ENCODE measurements at places on chromosomes 16 and 17.

- no peak for DNase-seq
These were observed 5.2 kb downstream of the ADPRM start for GRCh38 chr17:10702574-10702973.

GRCh38 chr16:9033125-9033830 lies 58.2 kb upstream of the HAPSTR1 start:
- no peak for DNase-seq

GRCh38 chr17:41340494-41340893 lies 10.1 kb downstream of the KRT33A start:
- no peak for DNase-seq

GRCh38 chr17:973053-973452 lies 6.5 kb downstream of the NXN start:
- DNase-seq = no peak

DNA sequence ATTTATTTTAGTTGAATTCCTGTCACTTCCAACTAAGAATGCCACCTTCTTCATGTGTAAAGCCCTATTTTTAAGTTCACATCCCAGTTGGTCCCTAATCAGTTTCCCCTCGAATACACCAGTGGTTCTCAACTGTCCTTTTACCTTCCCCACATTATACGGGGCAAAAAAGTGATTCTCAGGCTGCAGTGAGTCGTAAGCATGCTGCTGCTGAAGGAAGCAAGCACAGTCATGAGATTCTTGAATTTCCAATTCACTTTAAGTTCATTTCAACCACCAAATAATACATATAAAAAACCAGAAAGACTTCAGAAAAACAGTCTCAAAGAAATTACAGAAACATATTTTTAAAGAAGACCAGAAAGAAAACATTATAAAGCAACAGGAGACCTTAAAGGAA lies 47.9 kb downstream of the UBE2G1 start:
- no peak for DNase-seq

DNA sequence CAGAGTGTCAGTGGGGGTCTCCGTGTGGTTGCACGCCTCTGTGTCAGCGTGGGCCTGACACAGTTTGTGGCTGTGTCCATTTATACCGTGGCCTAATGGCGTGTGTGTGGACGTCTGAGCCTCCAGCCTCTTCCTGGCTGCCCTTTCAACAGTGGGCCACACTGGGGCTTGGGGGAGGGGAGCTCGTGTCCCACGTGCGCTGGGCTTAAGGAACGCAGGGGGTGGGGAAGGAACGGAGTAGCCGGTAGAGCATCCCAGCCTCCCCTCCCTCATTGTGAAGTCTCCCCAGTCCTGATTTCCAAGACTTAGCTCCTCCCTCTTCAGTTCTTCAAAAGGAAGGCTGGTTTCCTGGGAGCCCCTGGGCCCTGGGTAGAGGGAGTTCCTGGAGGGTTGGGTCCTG lies 9.5 kb upstream of the HES7 start:
- no peak for DNase-seq

GRCh38 chr16:81600275-81600674 lies 155.7 kb downstream of the CMIP start:
- no peak for DNase-seq

DNA sequence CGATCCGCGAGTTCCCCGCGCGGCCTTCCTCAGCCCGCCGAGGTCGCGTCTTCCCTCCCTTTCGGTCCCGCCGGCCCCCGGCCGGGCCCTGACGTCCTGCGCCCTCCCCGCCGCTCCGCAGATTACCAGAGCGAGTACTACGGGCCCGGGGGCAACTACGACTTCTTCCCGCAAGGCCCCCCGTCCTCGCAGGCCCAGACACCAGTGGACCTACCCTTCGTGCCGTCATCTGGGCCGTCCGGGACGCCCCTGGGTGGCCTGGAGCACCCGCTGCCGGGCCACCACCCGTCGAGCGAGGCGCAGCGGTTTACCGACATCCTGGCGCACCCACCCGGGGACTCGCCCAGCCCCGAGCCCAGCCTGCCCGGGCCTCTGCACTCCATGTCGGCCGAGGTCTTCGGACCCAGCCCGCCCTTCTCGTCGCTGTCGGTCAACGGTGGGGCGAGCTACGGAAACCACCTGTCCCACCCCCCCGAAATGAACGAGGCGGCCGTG lies 5.4 kb downstream of the LHX1 start:
- DNase-seq = no peak

- no peak for DNase-seq
These were observed 8.6 kb downstream of the BRD7 start for GRCh38 chr16:50360033-50360778.

DNA sequence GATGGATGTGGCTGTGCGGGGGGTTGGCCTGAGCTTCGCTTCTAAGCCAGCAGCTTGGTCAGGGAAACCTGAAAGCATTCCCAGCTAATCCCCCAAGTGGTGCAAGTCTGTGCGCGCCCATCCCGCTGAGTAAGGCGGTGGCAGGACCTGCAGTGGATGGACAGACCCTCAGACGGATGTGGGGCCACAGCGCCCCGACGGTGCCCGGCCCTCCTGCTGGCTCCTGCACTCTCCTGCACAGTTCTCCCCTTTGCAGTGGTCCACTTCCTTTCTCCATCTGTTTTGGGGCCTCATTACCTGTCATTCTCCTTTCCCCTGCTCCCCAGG lies 2.3 kb downstream of the ATP2A1 start:
- DNase-seq = no peak

- no peak for DNase-seq
These were observed 40.5 kb upstream of the HS3ST3A1 start for GRCh38 chr17:13642188-13642587.

GRCh38 chr17:73584049-73584448 lies 60.2 kb downstream of the SDK2 start:
- no peak for DNase-seq

DNA sequence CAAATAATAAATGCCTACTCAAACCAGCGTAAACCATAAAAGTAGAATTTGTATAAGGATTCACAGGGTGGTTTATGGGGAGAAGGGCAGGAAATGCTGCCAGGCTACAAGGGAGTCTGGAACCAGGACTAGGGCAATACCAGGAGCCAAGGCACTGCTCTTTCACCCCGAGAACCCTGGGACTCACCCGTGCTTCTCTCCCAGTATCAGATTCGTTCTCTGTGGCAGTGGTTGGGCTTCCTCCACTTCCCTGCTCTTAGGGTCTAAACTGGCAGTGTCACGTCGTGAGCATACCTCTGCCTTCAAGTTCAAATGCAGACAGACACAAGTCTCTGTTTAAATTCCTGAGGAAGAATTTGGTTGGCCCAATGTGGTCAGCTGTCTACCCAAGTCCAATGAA lies 49.3 kb downstream of the PRKCA start:
- no peak for DNase-seq

GRCh38 chr16:23950291-23950894 lies 114.6 kb downstream of the PRKCB start:
- no peak for DNase-seq

DNA sequence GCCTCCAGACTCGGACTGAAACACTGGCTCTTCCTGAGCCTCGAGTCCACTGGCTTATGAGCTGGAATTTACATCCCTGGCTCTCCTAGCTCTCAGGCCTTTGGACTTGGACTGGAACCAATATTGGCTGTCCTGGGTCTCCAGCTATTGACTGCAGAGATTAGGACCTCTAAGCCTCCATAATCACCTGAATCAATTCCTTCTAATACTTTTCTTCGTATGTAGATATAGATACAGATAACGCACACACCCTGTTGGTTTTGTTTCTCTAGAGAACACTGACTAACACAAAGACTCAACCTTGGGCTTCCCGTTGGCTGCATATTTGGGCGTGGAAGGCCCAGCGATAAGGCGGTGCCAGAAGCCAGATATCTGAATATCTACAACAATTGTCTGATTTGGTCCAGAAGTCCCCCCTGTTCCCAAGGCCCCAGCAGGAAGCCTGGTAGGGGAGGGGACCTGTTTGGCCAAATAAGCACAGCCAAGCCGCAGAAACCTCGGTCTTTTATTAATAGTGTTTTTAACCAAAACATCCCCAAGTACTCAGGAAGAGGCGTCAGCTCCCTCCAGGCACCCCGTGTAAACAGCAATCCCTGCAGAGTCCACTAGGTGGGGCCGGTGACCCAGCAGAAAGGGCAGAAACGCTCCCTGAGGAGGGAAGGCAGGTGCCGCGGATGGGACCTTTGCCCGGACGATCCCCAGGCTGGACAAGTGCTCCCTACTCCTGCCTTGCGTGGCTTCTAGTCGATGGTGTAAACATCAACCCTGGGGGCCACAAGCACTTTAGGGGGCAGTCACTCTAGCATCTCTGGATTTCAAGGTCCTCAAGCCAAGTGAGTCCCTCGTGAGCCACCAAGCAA lies 57.0 kb downstream of the ABR start:
- DNase-seq = no peak

GRCh38 chr17:51419476-51419875 lies 159.1 kb downstream of the UTP18 start:
- DNase-seq = no peak

- no peak for DNase-seq
These were observed 129.8 kb downstream of the OR1D5 start for GRCh38 chr17:2933606-2934005.

GRCh38 chr16:66231452-66232160 lies 134.9 kb upstream of the CDH5 start:
- DNase-seq = no peak

- peak; percentile 24 for DNase-seq
These were observed 275.8 kb downstream of the FOXL1 start for GRCh38 chr16:86854058-86854621.

GRCh38 chr16:6988846-6989245 lies 343.8 kb upstream of the RBFOX1 start:
- no peak for DNase-seq

- DNase-seq = no peak
These were observed 79.8 kb downstream of the ZDHHC7 start for GRCh38 chr16:84931506-84931905.

GRCh38 chr16:81626181-81626674 lies 152.9 kb upstream of the PLCG2 start:
- DNase-seq = no peak

- no peak for DNase-seq
These were observed 77.2 kb downstream of the NT5M start for GRCh38 chr17:17380145-17380925.

Measured in smooth muscle cell of the brain vasculature (primary cell).